ENCODE measurements at places on chromosomes 16 and 17.

GRCh38 chr16:79561729-79562128, 38.8 kb downstream of the MAF start:
- no peak for DNase-seq

DNA sequence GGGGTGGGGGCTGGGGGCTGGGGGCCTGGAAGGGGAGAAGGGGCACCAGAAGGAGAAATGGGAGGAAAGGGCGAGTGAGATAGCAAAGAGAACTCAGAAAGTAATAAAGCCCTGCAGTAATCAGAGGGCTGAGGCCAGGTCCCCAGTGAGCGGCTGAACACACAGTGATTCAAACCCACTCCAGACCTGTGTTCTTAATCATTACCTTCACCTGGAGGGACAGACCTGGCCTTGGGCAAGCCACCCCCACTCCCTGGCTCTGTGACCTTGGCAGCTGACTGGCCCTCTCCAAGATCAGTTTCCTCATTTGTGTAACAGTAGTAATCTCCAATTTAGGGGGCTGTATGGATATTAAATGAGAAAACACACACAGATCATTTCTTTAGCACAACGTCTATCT, 150.4 kb downstream of the WWOX start:
- DNase-seq: no peak

- DNase-seq: no peak
Observed at GRCh38 chr16:9212621-9213020, 121.2 kb downstream of the HAPSTR1 start.

GRCh38 chr16:1299012-1299867, 10.2 kb upstream of the UBE2I start:
- no peak for DNase-seq

DNA sequence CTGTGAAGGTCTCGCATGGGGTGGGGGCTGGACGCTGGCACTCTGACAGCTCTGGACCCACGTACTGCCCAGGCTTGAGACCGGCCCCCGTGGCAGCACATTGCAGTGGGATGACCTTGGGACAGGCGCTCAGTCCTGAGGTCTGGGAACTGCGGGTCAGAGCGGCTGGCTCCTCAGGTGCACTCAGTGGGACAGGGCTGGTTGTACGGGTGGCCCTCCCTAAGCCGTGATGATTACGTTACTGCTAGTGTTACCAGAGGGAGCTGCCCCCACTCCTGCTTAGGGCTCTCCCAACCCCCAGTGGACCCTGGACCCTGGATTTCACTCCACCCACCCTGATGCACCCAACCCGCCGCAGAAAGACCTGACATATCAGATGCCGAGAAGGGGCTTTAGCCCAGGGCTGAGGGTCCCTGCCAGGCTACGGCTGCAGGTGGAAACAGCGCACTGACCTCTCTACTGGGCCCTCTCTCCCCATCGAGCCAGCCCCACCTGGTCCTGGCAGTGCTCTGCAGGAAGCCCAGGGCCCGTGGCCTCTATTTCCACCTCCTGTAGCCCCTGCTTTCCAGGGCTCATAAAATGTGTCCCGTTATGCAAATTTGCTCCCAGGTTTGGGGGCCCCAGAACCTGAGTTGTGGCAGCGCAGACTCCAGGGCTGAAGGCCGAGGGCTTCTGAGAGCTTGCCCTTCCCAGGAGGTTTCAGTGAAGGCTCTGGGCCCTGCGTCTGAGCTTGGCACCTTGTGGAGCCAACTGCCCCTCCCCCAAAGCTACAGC, 77.2 kb downstream of the RTN4RL1 start:
- no peak for DNase-seq

DNA sequence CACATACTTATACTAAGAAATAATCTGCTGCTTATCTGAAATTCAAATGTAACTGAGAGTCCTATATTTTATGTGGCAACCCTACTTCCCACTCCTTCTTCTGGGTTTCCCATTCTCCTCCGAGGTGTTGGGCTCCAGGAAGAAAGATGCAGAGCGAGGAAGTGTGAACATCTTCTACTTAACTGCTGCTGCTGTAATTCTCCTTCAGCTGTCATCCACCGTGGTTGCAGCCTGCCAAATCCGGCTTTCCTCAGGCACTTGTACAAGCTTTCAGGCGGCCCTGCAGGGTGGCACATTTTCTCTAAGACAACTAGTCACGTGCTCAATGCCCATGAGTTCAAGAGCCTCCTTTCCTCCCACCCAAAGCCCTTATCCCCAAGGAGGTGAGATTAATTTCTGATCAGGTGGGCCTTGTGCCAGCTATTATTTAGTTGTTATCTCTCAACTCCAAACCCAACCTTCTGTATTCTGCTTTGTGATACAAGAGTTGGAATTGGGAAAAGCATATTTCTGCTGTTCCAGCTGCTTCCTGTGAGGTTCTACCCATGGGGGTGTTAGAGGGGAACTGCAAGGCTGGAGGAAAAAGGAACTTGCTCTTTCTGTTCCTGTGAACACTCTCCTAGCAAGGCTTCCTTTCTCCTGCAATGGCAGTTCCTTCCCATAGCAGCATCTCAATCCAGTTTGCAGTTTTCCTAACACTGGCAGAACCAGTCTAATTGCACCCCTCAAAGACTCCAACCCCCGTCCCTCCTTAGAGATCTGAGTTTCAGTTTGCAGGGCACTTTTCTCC, 67.6 kb upstream of the RBBP6 start:
- DNase-seq: no peak

- DNase-seq: no peak
Observed at GRCh38 chr17:46009681-46010596, 10.9 kb downstream of the STH start.

DNA sequence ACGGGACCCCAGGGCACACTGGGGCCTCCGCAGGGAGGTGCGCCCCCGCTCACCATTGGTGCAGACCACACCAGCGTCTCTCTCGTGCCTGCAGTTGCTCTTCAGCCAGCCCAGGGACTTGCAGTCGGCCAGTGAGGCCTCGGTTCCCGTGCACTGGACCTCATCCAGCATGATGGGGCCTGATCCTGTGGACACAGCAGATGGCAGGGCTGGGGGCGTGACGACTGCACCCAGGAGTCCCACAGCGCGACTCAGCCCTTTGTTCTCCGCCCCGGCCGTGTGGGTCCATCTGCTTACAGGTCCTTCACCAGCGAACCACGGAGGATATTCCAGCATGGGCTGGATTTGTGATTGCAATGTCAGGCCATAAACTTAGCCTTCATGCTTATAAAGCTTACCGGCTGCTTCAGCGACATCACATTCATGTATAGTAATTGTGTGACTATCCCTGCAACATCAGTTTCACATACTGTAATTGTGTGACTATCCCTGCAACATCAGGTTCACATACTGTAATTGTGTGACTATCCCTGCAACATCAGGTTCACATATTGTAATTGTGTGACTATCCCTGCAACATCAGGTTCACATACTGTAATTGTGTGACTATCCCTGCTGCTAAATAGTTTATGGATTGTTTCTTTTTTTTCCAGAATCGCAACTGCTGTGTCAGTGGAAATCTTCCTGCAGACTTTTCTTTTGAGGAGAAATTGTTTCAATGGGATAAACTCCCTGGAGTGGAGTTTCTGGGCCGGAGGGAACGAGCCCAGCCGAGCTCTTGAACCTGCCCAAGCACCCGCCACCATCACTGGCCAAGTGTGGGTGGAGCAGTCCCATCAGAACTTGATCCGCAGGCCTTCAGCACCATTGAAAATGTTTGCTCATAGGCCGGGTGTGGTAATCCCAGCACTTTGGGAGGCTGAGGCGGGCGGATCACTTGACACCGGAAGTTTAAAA, 4.8 kb downstream of the LGALS3BP start:
- no peak for DNase-seq

DNA sequence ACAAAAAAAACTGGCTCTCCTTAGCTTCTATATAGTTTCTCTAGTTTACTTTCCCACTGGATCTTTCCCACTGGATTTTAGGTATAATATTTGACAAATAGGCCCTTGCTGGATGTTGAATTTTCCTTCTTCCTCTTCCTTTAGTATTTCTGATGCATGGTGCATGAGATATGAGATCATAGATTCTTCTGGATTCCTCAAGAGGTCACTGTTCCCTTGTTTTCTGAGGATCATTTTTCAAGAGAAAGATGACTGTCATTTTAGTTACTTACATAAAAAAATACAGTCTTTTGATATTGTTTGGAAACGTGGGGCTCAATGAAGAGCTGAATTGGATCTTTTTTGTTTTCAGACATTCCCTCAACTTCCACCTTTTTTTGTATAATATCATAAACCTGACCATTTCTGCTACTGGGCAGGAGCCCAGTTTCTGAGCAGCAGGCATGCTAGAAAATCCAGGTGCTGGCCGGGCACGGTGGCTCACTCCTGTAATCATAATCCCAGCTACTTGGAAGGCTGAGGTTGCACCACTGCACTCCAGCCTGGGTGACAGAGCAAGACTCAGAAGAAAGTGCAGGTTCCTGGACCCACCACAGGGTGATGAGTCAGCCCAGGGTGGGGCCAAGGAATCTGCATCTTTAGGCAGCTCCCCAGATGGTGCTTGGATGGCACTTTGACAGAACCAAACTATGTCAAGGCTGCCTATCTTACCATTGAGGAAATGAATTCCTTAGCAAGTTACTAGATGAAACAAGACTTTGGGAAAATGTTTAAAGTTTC, 70.3 kb downstream of the SDR42E1 start:
- no peak for DNase-seq

DNA sequence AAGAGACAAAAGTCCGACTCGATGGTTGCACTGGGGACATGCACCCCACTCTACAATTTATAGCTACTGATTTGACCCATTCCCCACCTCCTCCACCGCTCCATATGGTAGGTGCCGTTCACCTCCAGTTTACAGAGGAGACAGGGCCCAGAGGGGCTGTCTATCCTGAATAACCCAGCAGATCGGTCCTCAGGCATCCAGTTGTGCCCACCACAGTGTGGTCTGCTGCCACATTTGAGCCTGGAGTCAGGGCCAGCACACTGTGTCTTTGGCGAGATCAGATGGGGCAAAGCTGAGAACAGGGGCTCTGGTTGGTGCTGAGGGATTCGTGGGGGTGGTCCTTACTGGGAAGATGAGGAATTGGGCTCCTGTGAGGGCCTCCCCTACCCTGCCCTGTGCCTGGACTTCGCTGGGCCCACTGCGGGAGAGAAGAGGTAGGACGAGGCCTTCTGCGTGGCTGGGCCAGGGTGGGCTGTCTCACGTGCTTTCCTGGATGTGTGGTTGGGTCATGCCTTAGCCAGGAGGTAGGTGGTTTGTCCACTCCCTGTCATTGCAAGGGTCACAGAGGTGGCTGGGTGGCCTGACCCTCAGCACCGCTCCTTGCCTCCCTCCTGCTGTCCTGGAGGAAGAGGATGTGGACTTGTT, 2.8 kb downstream of the ADCY7 start:
- no peak for DNase-seq

DNA sequence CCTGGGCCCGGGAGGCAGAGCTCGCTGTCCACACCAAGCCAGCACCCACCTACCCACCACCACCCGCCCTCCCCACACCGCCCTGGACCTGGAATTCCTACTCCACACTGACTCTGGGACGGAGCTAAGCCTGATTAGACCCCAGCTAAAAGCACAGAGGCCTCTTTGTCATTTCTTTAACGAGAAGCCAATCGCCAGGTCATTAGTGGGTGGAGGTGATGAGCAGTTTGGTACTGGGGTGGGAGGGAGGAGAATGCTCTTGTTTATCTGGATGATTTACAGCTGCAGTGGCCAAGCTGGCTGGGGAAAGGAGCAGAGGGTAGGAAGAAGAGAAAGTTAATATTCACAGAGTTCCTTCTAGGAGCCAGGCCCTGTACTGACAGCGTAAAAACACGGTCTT, 6.0 kb upstream of the BHLHA9 start:
- DNase-seq: no peak

DNA sequence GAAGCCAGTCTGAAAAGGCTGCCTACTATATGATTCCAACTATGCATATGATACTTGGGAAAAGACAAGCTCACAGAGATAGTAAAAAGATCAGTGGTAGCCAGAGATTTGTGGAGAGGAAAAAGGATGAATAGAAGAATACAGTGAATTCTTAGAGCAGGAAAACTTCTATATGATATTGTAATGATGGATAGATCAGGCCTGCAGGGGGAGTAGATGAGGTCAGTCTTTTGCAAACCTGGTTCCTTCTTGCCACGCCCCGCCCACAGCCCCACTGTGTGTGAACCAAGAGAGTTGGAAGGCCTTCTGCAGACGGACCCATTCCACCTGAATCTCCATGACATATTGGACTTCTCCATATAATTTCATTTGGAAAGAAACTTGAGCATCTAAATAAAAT, 761 bp upstream of the CCL8 start:
- DNase-seq: no peak

- DNase-seq: no peak
Observed at GRCh38 chr17:79950751-79951150, 84.9 kb downstream of the TBC1D16 start.

GRCh38 chr17:50372222-50372757, 694 bp downstream of the MRPL27 start:
- no peak for DNase-seq

GRCh38 chr16:17423221-17423620, 47.5 kb downstream of the XYLT1 start:
- DNase-seq: no peak

DNA sequence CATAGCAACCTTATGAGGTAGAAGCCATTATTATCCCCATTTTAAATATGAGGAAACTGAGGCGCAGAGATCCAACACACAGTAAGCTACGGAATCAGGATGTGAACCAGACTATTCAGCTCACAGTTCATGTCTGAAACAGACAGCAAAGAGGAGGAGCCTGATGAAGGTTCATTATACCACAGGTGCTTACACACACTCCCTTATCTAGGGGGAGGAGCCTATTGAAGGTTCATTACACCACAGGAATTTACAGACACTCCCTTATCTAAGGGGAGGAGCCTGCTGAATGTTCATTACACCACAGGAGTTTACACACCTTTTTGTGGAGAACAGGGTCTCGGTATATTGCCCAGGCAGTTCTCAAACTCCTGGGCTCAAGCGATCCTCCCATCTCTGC, 21.9 kb downstream of the C16orf95 start:
- DNase-seq: no peak

- no peak for DNase-seq
Observed at GRCh38 chr17:19915245-19915978, 47.7 kb upstream of the ULK2 start.

GRCh38 chr17:7039832-7040231, 4.0 kb downstream of the SLC16A13 start:
- no peak for DNase-seq

- peak; percentile 67 for DNase-seq
Observed at GRCh38 chr17:29572691-29573557, 4.4 kb downstream of the TP53I13 start.

- no peak for DNase-seq
Observed at GRCh38 chr17:62923258-62924150, 42.5 kb upstream of the TANC2 start.

GRCh38 chr17:73132085-73132492, 32.7 kb upstream of the SSTR2 start:
- DNase-seq: no peak

Measured in activated CD4-positive, alpha-beta T cell treated with anti-CD3 and anti-CD28 coated beads for 4 hours (primary cell).